ENCODE measurements at places on chromosomes 3 and 15.

DNA sequence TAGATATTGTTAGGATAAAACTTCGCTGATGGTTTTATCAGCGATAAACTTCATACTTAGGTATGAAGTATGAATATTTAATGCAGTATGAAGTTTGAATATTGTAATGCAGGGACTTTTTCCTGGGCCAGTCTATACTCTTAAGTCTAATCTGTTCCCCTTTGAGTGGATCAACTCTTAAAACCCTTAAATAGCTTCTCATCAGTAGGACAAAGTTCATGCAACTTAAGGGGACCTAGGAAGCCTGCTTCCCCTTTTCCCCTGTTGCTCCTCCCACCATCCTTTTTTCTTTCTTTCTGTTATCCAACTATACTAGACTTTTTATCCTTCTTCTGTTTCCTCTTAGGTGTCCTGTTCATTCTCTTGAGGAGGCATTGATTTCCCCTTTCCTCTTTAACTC, 78.7 kb downstream of the MITF start:
- no peak for DNase-seq

DNA sequence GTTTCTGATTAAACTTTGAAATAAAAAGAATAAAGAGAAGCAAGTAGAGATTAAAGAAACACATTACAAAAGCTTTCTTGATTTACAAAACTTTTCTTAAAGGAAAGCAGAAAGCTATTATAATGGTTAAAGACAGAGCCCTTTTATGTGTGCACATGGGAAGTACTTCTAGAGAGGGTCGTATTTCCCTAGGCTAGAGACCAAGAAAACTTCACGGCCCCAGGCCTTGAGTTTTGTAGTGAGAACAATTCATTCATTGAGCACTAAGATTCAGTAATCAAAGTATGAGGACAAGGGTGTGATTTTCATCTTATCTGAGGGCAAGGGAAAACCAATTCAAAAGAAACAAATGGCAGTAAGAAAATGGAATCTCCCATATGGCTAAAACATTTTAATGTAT, 854.1 kb downstream of the ROBO1 start:
- no peak for DNase-seq

- DNase-seq = no peak
These were observed 27.1 kb downstream of the MBNL1 start for GRCh38 chr3:152295806-152296205.

- peak; percentile 58 for DNase-seq
These were observed 680 bp downstream of the GOLIM4 start for GRCh38 chr3:168094877-168095610.

DNA sequence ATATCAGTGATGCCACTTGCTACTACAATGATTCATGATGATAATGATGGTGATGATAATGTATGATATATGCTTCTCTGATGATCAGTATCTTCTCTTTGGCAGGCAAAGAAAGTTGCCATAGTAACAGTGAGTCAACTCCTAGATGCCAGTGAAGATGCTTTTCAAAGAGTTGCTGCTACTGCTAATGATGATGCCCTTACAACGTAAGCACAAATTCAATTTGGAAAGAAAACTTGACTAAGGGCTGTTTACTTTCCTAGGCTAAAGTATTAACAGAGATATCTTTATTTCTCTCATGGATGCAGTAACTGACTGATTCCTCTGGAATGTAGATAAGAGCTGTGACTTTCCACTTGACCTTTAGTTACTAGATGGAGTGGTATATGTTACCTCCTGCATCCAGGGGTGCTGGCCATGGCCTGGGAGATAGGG, 27.8 kb downstream of the ADGRG7 start:
- DNase-seq = no peak

DNA sequence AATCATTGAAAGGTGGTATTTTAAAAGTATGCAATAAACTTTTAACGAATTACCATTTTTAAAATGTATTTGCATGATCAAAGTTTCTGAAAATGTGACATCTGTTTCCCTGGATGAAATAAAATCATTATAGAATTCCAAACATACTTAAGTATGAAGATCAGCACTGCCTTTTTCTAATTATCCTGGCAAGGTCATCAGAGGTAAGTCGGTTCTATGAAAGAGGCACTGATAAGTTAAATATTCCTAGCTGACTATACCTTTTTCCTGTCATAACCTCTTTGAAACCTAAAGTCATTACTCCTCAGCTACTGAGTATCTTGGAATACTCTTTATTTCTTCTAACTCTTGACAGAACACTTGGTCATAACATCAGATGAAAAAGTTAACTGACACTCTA, 406.1 kb upstream of the ALCAM start:
- no peak for DNase-seq

DNA sequence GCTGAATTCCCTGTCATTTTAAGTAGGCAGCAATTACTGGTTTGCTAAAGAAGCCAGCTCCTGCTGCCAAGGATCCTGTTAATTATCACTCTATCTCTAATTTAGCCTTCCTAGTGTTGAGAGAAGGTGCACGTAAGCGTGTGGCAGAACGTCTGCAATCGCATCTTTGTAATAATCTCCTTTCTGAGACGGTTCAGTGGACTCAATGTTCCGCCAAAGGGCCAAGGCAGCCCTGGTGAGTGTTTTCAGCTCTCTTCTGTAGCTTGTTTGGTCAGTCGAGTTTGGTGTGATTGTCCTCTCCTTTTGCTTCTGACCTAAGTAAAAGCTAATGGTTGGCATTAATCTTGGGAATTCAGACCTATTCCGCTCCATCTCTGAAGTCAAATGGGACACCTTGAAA, 24.2 kb downstream of the MITF start:
- DNase-seq = no peak

- DNase-seq = no peak
These were observed 95.1 kb downstream of the IL1RAP start for GRCh38 chr3:190608850-190609589.

DNA sequence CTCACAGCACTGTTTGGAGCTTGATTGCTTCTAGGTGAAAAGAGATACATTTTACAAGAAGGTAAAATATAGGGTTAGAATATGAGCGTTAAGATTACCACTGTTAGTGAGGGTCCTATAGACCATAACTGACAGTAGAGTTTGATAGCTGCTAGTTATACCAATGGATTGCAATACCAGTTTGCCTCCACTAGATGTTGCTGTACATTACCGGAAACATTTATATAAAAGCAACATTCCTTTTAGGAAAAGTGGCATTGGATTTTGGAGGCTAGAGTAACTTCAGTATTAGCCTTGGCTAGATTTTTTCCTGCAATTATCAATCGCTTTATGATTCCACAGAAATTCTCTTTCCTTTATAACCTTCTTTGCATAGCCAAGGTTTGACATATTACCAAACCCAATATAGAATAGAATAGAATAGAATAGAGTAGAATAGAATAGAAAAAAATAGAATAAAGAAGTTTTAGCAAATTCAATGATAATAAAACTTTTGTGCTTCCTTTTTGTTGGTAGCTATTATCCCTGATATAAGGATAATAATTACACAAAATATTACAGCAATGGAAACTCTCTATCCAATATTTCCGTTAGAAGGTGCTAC, 1093.6 kb upstream of the ALCAM start:
- DNase-seq = peak; percentile 24

DNA sequence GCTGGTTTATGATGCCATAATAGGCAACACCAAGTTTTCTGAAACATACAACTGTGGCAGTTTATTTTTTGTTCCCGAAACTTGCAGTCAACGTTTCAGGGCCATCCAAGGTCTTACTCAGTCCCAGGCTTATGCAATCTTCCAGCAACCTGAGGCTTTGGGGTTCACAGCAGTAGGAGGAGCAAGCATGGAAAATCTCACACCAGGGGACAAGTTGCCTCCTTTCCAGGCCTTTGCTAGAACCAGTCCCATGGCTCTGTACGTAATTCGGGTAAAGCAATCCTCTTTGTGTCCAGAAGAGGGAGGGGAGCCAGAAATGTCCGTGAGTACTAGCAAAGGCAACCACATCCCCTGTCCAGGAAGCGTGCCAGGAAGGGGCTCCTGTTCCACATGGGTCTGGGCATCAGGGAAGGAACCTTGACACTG, 4.7 kb upstream of the FAM240A start:
- DNase-seq = no peak

- no peak for DNase-seq
These were observed 71.6 kb downstream of the DNAJB8 start for GRCh38 chr3:128395046-128395445.

DNA sequence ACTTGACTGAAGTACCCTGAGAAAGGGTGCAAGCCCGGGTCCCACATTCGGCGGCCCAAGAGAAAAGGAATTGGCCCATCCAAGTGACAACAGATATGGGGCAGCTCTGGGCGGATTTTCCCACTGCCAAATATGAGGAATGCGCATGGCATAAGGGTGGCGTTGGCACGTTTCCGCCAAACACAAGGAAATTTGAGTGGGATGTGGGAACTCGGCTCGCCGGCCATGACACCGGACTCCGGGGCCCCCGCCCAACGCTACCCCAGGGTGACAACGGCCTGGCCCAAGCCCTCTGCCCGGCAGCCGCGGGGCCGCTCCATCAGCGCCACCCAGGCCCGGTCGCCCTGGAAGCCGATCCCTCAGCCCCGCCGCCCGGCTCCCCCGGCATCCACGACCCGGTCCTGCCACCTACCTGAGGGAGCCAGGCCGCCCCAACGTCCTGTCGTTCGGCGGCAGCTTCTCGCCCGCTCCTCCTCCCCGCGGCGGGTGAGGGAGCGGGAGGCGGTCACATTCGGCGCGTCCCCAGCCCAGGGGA, 449 bp downstream of the RAF1 start:
- peak; percentile 73 for DNase-seq

GRCh38 chr3:193297421-193297820, 56.4 kb downstream of the PLAAT1 start:
- DNase-seq = no peak

DNA sequence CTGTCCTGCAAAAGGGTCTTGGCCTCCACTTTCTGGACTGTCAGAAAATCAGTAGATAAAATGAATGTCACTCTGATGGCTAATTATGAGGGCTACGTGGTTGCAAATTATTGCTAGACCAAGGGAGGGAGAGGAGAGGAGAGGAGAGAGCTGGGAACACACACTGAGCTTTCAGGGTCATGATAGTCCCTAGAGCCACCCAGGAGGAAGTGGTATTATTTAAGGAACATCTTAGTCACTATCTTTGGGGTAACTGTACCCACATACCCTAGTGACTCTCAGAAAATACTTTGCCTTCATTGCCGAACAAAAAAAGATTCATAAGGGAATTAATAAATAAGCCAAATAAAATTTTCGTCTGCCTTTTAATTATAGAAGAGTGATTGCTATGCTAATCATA, 642.3 kb upstream of the CFAP20DC start:
- DNase-seq = no peak

DNA sequence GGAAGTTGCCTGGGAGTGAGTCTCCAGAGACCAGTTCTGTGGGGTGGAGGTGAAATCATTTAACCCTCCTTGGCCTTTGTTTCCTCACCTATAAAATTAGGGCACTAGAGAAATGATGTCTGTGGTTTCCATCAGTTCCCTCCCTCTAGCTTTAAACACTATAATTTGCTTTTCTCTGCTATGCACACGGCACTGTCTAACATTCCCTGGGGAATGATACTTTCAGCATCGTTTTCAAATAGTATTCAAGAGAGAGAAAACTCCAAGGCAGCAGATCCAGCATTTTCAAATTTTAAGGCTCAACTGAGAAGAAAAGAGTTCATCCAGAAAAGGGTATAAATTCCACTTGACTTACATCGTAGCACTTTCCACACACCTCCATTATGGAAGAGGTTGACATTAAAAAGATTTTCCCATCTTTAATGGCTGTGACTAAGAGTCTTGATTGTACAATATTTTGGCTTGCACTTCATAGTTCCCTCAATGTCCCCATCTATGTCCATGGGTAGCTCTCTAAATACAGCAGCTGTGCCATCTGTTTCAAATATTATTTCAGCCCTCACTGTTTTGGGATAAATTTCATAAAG, 137.7 kb upstream of the ZPLD1 start:
- DNase-seq = no peak

- no peak for DNase-seq
These were observed 39.1 kb downstream of the MAP2K1 start for GRCh38 chr15:66425837-66426236.

- DNase-seq = no peak
These were observed 50.3 kb upstream of the DPH6 start for GRCh38 chr15:35596285-35596684.

GRCh38 chr3:105360003-105360402, 6.7 kb upstream of the ALCAM start:
- DNase-seq = no peak

- peak; percentile 81 for DNase-seq
These were observed 37.7 kb downstream of the GPD1L start for GRCh38 chr3:32143849-32144757.

GRCh38 chr3:88038566-88038965, 20.2 kb downstream of the CGGBP1 start:
- DNase-seq = no peak

DNA sequence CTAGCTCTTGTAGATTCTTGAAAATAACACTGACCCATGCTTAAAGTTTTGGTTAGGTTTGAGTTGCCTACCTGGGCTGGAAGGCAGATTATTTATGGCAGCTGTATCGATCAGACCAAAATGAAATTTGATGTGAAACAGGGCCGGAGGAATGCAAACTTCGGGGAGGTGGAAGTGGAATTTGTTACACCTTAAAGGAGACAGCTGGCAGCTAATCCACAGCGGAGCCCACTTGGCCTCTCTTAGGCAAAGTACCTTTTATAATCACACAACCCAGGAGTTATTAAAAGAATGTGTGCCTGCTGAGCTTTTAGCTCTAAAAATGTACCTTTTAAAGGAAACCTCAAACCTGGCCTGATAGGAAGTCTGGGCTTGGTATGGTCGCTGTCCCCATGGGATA, 250.9 kb upstream of the TPM1 start:
- no peak for DNase-seq
